ENCODE measurements at places on chromosomes 12 and 14.

DNA sequence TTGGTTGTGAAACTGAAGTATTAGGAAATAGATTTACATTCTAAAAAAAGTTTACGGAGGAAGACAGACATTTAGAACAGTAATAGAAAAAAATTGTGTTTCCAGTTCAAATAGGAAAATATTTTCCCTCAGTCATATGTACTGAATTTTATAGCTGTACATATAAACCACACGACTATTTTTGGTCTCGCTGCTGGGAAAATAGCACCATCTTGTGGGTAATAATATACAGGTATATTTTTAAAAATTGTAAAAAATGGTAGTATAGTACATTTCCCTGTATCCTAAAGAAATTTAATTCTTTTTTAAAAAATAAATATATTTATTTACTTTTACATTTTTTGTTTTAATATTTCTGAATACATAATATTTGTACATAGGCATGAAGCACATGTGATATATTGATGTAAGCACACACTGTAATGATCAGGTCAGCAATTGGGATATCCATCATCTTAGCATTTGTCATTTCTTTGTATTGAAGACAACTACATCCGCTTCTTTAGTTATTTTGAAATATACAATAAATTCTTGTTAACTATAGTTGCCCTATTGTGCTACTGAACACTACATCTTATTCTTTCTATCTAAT is 168.6 kb downstream of the ALX1 start:
- no peak for DNase-seq

GRCh38 chr12:76649099-76649498 is 89.5 kb upstream of the OSBPL8 start:
- no peak for DNase-seq

- no peak for DNase-seq
Observed at GRCh38 chr14:91654836-91655235, 77.0 kb downstream of the CATSPERB start.

DNA sequence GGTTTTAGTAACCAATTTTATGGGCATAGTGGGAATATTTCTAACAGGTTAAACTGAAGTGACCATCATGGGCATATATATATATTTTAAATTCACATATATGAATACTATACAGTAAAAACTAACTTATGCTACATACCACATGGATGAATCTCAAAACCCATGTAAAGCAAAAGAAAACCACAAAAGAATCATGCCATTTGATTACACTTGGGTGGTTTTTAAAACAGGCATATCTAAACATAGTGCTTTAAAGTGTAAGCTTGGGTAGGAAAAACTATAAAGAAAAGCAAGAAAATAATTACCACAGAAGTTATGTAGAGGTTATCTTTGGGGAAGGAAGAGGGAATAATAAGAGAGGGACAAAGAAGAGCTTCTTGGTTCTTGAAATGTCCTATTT is 326.1 kb downstream of the NAV3 start:
- DNase-seq = no peak

DNA sequence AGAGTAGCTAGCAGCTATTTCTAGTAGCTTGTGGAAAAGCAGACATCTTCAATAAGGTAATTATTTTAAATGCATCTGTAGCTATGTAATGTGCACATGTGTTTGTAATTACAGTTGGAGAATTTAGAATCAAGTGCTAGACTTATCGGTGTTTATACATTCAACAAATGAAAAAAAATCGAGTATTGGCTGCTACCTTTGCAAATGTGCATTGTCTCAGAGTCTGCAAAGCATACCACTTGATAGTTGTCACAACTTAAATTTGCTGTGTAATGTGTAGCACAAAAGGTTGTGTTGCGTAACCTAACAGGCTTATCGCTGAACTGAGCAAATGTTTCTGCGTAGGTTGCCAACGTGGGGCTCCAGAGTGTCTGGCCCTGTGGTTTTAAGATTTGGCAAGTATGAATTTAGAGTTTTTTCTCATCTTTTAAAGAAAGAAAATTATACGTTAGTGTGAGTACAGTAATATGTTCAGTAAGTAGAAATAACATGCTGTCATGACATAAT is 44.3 kb downstream of the TMTC2 start:
- no peak for DNase-seq

GRCh38 chr12:26845057-26845666 is 12.2 kb upstream of the ITPR2 start:
- DNase-seq = no peak

DNA sequence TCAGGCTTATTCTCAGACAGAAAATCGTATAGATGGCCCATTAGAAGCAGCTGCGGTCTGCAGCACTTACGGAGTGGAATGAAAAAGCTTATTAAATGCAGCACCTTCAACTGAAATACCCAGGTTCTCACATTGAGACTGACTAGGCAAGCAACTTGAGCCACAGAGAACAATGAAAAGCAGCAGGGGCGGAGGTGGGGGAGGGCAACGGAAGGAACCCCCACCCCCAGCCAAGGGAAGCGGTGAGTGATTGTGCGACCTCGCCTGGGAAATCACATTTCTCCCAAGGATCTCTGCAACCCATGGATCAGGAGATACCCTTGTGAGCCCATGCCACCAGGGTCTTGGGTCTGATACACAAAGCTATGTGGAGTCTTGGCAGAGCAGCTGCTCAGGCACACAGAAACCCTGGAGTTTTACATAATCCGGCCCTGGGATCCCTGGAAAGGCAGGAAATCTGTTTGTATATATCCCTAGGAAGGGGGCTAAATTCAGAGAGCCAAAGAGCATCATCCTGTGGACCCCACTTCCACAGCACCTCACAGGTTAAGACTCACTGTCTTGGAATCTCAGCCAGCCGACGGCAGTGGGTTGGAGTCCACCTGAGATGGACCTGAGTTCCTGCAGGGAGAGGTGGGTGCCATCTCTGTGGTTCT is 38.1 kb downstream of the PZP start:
- peak; percentile 11 for DNase-seq

DNA sequence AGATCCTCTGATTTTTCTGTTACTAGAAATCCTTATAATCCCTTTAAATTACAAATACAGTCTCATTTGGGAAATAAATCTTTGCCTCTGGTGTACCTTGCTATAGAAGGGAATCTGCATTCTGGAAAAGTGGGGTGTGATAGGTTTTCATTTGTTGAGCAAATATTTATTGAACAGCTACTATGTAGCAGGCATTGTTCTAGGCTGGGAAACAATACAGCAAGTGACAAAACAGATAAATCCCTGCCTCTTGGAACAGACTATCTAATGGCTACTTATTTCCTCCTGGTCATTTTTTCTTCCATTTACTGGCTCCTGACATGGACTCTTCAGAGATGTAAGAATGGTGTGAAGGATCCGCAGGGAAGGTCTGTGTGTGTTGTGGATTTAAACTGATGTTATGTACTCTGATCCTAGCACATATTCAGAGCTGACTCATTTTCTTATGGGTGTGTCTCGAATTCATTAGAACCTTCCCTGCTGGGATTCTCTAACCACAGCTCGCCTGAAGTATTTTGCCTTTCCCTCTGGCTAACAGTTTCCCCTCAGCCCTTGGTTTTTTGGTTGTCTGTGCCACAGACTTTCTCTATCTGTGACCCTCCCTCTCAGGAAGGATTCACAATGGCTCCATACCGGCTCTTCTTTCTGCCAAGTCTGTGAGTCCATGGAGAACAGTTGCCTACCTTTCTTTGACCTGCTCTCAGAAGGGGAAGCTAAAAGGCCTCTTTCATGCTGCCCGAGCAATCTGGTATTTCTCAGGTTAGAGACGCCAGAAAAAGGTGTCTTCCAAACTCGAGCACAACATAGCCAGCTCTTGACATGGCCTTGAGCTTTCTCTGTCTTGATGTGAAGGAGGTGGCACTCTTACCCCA is 53.7 kb downstream of the TMTC2 start:
- no peak for DNase-seq

DNA sequence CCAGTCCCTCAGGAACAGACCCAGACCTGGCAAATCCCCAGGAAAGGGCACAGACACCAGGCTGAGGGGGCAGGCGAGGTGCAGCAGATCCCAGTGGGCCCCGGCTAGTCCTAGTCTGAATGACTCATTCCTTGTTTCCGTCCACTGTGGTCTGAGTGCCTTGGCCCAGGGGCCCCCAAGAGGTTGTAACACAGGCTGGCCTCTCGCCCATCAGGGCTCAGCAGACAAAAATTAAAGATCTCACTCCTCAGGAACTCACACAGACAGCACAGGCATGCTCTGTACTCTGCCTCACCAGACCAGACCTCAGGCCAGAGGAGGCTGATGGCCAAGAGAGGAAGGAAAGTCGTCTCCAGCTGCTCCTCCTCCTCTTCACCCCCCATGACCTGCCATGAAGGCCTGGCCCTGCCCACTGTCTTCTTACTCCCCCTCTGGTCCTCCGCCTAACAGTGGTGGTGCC is 7.7 kb upstream of the LTBP2 start:
- no peak for DNase-seq

DNA sequence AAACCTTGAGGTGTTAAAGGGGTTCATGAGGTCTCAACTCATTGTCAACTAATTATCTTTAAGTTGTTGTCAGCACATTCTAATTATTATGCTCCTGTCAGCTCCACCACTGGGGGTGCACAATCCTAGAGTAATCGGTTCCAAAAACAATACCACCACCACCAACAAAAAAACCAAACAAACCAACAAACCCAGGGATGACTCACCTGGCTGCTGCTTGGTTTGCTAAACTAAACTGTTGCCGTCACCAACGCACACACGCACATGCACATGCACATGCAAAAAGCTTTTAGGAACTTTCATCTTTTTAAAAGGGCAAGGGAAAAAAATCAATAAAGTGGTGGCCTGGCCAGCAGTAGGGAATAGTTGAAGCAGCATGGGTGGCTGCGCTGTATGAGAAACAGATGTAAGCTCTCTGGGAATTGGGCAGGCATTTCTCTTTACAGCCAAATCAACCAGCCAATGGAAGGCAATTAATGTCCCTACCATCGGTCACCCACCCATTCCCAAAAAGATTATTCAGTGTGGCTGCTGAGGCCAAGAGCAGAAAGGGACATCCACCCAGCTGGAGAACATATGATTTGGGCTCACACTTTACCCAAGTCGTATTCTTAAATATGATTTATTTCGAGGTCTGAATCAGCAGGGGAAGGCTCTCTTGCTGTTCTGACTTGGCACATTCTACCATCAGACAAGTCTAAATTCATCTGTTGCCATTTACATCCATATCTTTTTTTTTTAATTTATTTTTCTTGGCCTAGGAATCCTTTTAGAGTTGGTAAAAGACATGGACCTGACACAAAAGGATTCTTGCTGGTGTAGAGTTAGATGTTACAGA is 20.0 kb downstream of the TMEM30B start:
- DNase-seq = no peak

GRCh38 chr12:459430-460258 is at the start of gene B4GALNT3:
TSS of gene B4GALNT3 (plus strand) at chr12:459939. CDS start at chr12:460377, 438 bp downstream.
- DNase-seq = no peak

GRCh38 chr14:73567951-73568885 is 795 bp upstream of the ACOT2 start:
- no peak for DNase-seq

DNA sequence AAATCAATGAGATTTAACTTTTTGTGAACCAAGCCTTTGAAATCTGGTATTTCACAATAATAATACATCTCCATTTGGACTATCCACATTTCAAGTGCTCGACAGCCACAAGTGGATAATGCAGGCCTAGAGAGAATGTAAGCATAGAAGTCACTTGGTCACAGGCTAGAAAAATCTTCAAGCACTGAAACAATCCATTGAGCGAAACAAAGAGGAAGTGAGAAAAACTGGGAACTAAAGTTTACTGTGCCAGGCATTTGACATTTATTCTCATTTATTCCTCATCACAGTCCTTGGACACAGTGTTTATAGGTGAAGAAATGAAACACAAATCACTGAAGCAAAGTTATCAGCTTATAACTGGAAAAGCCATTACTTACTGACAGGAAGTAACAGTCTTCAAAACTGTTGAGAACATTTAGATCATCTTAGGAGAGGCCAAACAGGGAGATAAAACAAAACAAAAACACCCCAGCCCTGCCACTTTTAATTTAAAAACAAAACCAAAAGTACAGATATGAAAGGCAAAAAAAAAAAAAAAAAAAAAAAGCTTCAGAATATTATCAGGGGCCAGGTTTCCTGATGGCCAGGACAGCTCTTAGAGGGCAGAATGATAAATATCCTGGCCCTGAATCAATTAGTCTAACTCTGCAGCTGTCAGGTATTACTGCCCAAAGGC is 29.2 kb downstream of the GNS start:
- no peak for DNase-seq

DNA sequence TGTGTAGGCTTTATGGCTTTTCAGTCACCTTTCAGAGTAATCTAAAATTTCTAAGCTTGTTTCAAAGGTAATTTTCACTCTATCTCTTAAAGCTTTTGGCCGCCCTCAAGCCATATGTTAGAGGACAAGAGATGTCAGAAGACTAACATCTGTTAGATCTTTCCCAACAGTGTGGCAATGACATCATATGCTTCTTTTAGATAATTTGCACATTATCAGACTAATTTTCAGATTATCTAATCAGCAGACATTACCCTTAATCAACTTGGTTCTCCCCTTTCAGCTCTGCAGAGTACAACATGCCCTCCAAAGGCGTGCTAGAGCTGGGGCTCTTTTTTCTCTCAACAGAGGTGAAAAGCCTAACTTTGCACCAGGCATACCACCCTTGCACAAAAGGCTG is 207.1 kb downstream of the DPF3 start:
- no peak for DNase-seq

DNA sequence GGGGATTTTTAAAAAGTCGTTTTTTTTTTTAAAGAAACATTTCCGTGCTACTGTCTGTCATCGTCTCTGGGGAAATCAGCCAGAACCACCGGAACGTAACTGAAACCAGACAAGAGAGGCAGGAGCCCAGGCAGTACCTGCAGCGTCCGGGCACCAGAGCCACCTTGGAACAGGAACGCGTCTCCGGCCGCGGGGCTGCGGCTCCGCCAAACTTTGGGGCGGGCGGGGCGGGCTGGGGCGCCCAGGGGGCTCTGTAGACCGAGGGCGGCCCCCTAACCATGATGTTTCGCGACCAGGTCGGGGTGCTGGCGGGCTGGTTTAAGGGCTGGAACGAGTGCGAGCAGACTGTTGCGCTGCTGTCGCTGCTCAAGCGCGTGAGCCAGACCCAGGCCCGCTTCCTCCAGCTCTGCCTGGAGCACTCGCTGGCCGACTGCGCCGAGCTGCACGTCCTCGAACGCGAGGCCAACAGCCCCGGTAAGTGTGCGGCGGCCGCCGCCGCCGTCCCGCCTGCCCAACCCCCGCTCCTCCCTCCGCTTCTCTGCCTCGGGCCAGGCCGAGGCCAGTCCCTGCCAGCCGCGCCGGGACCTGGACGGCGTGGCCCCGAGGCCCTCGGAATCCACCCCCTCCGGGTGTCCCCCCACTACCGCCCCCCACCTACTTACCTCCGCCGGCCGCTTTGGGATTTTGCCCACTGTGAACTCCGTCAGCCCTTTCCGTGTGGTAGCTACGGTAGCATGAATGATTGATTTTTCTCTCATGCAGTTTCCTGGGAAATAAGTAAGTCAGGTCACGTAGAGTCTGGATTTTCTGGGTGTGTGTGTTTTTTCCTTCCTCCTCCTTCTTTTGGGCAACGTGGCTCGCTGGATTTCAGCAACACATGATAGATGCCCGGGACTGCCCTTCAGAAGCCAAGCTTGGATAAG is 972 bp downstream of the SAMD4A start:
- peak; percentile 29 for DNase-seq

- no peak for DNase-seq
Observed at GRCh38 chr14:90500665-90501370, 104.0 kb downstream of the CALM1 start.
